NCI-H187 (cell line): ENCODE measurements at places on chromosomes 1 and 21.

DNA sequence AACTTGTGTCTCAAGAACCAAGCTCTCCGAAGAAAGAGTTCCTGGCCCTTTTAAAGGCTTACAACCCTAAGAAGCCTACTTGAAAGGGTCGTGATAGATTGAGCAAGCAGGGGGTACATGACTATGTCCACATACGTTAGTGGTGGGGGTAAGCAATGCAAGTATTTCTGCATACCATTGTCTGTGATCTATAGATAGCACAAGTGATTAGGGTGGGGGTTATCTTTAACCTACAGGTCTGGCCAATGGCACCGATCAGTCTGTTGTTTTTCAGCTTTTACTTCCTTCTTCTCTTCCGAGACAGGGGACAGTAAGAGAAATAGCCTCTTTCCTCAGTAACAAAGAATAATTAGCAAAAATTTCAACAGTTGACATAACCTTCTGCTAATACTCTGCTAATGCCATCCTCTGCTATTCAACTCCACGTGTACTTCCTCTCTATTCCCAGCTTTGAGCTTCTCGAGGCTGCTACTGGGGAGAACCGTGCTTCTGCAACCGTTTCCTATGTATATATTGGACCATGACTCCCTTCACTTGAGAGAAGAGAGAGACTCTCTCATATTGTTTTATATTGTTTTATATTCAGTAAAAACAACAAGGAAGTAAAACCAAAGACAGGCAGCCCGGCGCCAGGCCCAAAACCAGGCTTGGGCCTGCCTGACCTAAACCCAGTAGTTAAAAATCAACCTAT lies 727.7 kb upstream of the NCAM2 start:
- DNase-seq, result no peak

DNA sequence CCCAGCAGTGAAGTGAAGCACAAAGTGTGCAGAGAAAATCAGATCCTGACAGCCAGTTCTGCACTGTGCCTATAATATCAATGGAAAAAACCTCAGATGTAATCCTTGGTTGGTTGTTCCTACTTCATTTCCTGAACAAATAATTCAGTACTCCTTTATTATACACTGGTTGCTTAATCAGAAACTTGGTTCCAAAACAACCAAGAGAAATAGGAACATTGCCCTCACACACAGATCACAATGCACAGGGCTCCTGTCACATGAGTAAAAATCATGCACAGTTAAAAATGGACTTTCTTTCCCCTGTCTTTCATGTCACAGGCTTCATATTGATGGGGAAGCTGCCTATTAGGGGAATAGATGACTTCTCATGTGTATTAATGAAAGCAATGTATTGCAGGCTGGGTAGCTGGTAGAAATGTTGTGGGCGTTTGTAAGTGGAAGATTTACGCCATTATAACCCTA lies 9.7 kb downstream of the DNASE2B start:
- no peak for DNase-seq

DNA sequence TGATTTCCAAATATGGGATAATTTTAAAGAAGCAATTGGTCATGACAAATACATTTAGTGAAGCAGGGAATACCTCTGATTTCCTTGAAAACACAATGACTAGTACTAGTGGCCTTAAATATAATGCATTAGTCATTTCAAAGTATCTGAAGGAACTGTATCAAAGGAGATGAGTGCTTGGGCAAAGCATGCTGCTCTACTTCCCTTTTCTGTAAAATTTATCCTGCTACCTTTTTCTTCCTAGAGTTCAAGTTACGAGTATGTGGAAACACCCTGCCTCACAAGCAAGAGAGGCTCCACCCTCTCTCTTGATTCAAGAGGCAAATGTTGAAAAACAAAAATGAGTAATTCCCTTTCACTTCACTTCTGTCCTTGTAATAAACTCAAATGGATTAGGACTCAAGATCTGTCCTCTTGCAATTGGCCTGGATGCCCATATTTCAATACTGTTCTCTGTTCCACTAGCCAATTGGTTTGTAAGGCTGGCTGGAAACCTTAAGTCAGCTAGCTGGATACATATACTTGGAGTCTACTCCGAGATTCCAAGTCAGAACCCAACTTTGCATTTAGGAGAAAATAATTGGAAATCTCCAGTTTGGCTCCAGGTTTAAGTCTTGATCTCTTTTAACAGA lies 92.5 kb downstream of the CDC42BPA start:
- no peak for DNase-seq

DNA sequence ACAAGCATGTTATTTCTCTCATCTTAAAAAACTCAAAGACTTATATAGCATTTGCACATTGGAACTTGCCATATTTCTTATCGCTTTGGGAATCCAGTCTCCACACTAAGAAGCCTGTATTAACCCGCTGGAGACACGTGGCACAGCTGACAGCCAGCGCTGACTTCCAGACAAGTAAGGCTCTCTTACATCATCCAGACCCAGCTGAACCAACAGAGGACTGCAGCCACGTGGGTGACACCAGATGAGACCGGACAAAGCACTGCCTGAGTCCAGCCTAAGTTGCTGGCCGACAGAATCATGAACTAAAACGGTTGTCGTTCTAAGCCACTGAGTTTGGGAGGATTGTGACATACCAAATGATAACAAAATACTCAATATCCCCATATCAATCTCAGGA lies 6.3 kb upstream of the CD247 start:
- DNase-seq, result no peak

DNA sequence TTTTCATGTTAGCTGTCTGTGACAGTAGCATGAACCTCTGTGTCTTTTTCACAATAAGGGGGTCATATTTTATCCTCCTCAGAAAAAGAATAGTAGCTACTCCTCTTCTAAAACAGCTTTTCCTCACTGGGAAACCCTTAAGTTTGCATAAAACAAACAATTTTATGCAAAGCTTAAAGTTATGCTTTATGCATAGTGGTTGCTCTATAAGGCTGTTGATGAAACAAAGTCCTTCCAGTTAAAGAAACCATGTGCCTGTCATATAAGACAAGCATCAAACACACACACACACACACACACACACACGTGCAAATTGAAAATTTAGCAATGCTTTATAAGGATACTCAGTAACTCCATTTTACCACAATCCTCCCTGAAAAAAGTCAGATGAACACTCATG lies 107.0 kb downstream of the CHD1L start:
- no peak for DNase-seq

- no peak for DNase-seq
These were observed 60.6 kb upstream of the SEC16B start for GRCh38 chr1:178030467-178030866.

DNA sequence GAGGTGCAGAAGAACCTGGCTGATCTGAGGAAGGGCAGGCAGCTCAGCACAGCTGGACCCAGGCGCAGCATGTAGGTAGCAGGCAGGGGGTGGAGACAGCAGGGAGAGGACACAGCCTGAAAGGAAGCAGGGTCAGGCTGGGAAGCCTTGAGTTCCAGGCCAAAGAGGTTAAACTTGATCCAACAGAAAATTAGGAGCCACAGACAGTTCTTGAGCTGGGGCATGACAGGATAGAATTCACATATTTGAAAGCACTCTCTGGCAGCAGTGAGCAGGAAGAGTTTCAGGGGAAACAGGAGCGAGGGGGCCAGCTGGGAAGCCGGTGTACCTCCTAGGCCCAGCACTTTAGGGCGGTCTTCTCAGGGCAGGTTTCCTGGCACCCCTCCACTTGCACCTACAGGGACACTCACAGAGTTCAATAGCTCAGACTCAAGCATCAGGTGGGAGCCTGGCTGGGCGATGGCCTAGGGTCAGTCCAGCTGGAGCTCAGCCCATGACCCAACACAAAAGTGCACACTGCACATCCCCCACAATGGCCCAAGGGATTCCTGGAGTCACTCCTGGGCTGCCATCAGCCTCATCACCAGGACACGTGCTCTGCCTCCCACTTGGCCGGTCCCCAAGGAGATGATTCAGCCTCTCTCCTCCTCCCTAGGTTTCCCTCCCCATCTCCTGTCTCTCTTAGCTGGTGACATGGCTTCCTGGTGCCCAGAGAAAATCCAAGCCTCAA lies 22.7 kb downstream of the MATN1 start:
- no peak for DNase-seq

GRCh38 chr1:109912873-109913272 lies 2.2 kb downstream of the CSF1 start:
- DNase-seq, result no peak

DNA sequence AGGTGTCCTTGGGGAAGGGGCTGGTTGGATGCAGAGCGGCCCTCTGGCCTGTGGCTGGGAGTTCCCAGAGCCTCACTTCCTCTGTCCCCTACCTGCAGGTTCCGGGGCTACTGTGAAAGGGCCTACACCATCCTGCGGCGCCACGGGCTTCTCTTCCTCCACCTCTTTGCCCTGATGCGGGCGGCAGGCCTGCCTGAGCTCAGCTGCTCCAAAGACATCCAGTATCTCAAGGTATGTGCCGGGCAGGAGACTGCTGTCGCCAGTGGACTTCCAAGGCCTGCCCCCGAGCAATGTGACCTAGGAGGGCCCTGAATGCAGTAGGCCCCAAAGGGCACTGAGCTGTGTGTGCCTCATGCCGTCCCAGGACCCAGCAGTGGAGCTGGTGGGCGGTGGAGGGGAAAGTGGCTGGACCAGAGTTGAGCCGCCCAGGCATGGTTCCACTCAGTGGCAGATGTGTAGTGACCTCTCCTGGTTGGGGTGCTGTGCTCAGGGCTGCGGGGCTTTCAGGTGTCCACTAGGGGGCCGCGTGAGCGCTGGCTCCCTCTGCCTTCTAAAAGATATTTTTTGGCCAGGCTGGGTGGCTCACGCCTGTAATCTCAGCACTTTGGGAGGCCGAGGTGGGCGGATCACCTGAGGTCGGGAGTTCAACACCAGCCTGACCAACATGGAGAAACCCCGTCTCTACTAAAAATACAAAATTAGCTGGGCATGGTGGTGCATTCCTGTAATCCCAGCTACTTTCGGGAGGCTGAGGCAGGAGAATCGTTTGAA lies 73.4 kb downstream of the PIK3CD start:
- no peak for DNase-seq

DNA sequence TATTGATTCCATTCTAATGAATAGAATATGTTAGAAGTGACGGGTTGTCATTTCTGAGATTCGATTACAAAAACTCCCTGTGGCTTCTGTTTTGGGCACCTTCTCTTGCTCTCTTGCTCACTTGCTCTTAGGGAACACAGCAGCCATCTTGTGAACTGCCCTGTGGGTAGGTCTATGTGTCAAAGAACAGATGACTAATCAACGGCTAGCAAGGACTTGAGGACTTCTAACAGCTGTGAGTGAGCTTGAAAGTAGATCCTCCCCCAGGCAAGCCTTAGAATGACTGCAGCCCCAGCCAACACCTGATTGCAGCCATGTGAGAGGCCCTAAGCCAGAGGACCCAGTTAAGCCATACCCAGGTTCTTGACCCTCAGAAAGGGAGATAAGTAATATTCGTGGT lies 49.3 kb downstream of the AZIN2 start:
- no peak for DNase-seq

GRCh38 chr1:53628286-53628955 lies 110.5 kb downstream of the GLIS1 start:
- DNase-seq, result no peak

- no peak for DNase-seq
These were observed 7.2 kb downstream of the RO60 start for GRCh38 chr1:193066606-193067005.

DNA sequence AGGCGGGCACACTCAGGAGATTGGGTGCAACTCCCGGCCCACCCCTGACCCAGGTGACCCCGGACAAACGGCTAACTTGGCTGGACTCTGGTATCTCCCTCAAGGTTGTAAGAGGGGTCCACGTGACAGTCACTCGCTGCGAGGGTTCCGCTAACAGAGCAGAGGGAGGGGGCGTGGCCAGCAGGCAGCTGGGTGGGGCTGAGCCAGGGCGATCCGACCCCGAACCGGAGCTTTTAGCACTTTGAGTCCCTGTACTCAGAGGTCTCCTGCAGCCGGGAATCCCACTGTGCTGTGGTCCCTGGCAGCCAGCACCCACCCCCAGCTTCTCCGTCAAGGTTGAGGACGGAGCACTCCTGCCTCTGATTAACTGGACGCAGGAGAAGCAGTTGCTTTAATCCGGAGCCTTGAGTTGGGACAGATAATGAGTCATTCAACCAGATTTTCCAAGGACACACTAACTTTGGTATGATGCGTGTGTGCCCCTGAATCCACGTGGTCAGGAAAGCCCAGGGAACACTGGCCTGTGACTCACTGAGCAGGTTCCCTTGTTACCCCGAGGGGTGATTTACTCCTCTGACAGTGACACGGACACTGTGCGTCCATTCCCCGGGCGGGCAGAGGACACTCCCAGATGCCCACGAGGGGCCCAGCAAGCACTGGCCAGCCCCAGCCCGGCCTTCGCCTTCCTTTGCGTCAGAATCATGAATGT lies 16.8 kb downstream of the TRPM2 start:
- DNase-seq, result no peak

DNA sequence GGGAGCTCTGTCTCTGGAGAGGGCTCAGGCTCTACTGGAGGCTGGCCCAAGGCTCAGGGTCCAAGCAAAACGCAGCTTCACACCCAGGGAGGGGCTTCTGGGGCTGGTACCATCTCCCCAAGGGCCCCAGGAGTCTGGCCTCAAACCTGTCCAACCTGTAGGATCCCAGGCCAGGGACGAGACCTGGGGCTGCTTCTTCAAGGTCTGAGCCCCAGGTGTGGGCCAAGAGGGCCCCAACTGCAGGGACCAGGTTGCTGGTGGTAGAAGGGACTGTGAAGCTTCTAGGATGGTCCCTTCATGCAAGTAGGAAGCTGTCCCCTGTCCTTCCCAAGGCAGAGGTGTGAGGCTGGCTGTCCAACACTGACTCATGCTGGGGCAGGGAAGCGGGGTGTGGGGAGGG lies 7.8 kb upstream of the MMEL1 start:
- DNase-seq, result no peak

GRCh38 chr1:215114154-215114933 lies 31.8 kb downstream of the KCNK2 start:
- DNase-seq, result no peak

GRCh38 chr1:1432274-1432950 lies 3.1 kb upstream of the VWA1 start:
- no peak for DNase-seq

DNA sequence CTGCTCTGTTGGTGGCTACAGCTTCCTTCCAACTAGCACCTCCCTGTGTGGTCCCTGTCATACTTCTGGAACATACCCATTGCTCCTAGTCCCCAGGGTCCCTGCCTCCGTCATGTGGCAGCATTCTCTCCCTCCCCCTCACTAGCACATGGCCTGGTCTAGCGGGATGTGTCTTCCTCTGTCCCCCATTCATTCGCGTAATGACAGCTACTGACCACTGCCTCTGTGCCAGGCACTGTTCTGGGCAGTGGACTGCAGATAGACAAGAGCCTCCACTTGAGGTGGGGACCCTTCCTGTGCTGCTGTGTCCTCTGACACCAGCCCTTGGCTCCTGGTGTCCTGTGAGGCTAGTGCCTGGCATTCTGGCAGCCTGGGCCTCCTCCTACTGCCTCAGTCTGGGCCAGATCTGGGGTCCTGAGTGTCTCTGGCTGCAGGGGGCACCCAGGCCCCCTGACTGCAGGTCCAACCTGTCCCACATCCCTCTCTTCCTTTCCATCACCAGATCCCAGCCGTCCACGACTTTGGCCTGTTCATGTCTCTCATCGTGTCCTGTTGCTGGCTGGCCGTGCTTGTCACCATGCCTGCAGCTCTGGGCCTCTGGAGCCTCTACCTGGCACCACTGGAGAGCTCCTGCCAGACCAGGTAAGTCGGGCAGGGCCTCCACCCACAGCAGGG lies 38.1 kb downstream of the DISP3 start:
- no peak for DNase-seq
